ENCODE measurements at places on chromosomes 12 and 14.

- DNase-seq = no peak
Observed at GRCh38 chr14:93888995-93889394, 38.1 kb upstream of the FAM181A start.

DNA sequence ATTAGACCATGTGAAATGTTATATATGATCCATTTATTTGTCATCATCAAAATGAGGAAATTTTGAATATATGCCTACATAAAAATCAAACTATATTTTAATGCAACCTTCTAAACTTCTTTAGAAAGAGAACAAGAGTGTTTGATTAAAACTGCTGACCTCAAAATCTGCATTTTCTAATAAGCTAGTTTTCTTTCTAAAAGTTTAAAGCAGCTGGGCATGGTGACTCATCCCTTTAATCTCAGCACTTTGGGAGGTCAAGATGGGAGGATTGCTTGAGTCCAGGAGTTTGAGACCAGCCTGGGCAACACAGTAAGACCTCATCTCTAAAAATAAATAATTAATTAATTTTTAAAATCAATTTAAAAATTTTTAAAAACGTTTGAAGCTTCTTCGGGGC lies 36.2 kb downstream of the GNPTAB start:
- no peak for DNase-seq

GRCh38 chr12:30696486-30696885 lies 817 bp upstream of the IPO8 start:
- DNase-seq = no peak

DNA sequence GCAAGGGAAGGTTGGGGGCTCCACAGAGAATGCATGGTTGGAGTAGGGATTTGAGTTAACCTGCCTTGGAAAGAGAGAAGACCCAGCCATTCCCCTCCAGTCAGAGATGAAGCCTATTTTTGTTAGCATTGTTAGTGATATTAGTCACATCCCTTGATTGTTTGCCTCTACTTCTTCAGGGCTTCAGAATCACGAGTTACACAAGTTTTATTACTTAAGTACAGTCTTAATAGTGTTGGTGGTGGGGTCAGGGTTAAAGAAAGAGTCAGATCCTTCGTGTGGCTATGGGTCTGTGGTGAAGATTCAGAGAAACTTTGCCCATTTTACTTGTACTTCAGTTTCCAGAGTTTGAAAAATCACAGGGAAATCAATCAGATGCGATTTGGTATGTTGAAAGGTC lies 363.1 kb downstream of the LRIG3 start:
- DNase-seq = no peak

GRCh38 chr12:47801170-47801903 lies 18.4 kb downstream of the HDAC7 start:
- DNase-seq = no peak

All from activated CD4-positive, alpha-beta T cell treated with anti-CD3 and anti-CD28 coated beads for 48 hours (primary cell).